LNCaP clone FGC (cell line): ENCODE measurements at places on chromosomes 16 and 17.

DNA sequence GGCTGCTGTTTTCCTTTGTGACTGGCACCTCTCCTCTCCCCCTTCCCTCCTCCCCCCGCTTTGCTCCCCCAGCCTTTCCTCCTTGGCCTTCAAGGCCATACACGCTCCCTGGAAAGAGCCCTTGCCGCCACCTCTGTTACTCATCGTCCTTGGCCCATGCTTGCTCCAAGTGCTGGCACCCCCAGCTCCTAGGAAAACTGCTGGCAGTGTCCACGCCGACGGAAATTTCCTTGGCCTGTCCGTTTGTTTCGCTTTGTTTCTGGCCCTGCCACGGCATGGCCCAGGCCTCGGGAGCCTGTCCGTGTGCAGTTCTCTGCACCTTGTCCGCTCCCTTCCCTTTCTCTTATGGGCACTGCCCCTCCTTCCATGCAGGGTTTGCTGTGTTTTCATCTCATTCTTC is 18.0 kb downstream of the CA5A start:
- no peak for DNase-seq

GRCh38 chr17:79864617-79865250 is 25.5 kb upstream of the CBX4 start:
- no peak for DNase-seq

- no peak for DNase-seq
Measured at GRCh38 chr16:51150165-51150887, 744 bp downstream of the SALL1 start.

DNA sequence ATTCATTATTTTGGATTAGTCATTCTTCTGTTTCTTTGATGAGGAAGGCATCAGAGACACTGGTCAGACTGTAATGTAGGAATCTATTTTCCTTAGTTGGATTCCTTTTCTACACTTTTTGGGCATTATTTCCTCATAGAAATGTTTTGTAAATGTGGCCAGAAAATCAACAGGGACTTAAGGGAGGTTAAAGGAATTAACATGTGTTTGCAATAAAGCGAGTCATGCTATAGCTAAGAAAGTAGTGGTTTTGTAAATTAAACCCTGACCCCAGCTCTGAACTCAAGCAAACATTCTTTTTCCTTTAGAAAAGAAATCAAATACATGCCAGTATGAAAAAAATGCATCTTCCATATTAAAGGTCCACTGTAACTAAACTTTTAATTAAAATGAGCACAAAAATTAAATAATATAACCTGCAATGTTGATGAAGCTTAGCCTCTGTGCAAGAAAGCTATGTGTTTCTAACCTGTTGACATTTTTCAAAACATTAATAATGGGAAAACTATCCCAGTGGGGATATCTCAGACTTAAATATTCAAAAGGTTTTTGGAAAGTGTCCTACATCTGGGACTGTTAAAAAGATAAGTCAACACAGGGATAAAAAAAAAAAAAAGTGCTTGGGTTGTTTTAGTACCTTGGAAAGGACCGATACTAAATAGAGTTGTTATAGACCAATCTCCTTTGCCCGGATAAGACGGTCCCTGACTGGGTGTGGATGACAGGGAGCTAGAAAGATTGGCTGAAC is 428.0 kb downstream of the CA10 start:
- DNase-seq: no peak

DNA sequence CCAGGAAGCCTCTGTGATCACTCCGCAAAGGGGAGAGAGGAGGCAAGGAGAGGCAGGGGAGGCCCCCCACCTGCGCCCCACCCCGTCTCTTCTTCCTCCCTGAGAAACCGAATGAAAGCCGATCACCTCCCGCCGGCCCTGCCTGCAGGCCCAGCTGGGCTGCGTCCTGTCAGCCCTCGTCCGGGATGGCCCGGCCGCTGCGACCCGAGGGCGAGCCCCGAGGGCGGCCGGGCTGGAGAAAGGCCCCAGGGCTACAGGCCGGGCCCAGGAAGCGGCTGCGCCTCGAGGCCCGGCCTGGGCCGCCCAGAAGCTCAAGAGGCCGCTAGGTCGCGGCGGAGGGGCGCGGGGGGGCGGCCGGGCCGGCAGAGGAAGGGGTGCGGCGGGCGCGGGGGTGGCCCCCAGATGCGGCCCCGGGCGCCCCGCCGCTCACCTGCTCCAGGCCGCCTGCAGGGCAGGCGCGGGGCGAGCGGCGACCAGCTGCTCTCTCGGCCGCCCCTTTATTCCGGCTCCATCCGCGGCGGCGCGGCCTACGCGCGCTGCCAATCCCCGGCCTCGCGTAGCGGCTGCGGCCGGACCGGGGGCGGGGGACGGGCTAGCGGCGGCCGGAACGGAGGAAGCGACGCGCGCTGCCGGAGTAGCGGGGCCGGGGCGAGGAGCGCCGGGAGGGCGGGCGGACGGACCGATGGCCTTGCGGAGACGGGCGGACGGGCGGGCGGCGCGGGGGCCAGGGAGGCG is at the start of gene ZNF319:
Gene ZNF319 (minus strand): TSS at position 702 of the 735 bp plus-strand sequence. CDS start 2,407 bp downstream, outside the sequence.
- no peak for DNase-seq

GRCh38 chr17:4127555-4127954 is 15.3 kb downstream of the ZZEF1 start:
- DNase-seq: no peak

- no peak for DNase-seq
Measured at GRCh38 chr17:45333702-45334092, 16.9 kb upstream of the MAP3K14 start.

- DNase-seq: no peak
Measured at GRCh38 chr17:732067-732901, at the start of gene TLCD3A. TLCD3A (plus strand) TSS chr17:732596; CDS start chr17:732648, 52 bp downstream.

- DNase-seq: no peak
Measured at GRCh38 chr16:31136287-31136662, 748 bp upstream of the PRSS8 start.

GRCh38 chr17:4960279-4960922 is 7.2 kb downstream of the SPAG7 start:
- DNase-seq: no peak

GRCh38 chr17:76397687-76398522 is 13.5 kb downstream of the SPHK1 start:
- no peak for DNase-seq

- DNase-seq: no peak
Measured at GRCh38 chr16:84547546-84548061, 43.1 kb upstream of the MEAK7 start.

DNA sequence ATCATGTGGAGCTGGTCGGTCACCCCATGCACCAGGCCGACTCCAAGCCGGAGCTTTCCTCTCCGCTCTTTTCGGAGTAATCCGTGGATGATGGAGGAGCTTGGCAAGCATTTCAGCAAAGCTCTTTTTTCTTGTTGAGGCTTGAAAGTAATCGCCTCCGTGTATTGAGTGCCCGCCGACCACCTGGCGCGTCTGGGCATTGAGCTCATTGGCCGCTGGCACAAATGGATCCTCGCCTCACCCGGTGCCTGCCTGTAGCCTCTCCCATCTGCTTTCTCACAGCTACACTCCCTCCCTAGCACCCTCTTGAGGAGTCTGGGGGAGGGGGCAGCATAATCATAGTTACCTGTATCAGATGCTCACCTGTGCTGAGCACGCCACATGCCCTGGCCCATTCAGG is 148.9 kb downstream of the CMIP start:
- DNase-seq: no peak

- DNase-seq: no peak
Measured at GRCh38 chr17:42563143-42563509, 1.2 kb downstream of the COASY start.

GRCh38 chr17:83132251-83133081 is 53.1 kb downstream of the METRNL start:
- DNase-seq: no peak

- no peak for DNase-seq
Measured at GRCh38 chr16:51549836-51550235, 398.8 kb upstream of the SALL1 start.

DNA sequence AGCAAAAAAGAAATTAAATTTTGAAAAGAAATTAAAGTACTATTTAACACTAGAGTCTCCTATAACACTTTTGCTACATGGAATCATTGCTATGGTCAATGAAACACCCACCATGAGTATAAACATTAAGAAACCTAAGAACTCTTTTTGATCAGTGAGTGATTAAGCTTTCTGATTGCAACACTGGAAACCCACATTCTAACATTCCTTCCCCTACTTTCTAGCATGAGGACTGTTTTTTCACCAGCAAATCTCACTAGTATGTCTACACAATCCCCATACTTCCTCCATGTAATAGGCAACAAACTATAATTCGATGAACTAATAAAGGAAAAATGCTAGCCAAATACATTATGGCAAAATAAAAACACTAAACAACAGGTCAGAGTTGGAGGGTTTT is 54.7 kb downstream of the SKAP1 start:
- DNase-seq: no peak

- DNase-seq: no peak
Measured at GRCh38 chr17:41942626-41943373, 12.4 kb downstream of the ODAD4 start.

DNA sequence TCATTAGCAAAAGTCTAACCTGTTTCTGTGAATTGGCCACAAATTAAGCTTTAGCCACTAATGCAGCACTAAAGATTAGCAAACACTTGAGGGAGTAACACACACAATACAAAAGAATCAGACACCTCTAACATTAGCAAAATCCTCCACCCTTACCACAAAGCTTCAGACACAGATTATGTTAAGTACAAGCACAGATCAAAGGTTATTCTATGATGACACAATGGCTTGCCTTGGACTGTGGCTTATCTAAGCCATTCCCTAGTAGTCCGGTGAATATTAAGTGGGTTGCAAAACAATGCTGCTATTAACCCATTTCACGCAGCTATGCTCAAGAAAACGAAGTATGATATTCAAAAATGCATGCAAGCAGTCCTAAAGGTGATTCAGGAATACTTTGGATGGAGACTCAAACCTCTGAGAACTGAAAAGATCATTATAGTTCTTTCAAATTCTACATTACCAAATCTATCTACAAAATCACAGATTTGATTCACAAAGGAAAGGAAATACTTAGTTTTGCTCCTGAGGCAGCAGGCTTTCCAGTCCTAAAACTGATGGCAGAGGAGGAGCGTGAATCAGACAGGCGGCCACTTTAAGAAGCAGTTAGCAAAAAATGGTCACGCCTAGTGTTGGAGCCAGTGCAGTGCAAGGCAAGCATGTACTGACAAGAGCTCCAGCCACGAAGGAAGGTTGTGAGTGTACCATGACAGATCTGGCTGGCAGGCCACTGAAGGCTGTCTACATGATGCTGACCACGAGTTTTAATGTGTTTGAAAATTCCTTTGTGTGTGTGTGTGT is 67.2 kb downstream of the PARN start:
- no peak for DNase-seq

- no peak for DNase-seq
Measured at GRCh38 chr16:85912211-85912974, 13.4 kb downstream of the IRF8 start.

DNA sequence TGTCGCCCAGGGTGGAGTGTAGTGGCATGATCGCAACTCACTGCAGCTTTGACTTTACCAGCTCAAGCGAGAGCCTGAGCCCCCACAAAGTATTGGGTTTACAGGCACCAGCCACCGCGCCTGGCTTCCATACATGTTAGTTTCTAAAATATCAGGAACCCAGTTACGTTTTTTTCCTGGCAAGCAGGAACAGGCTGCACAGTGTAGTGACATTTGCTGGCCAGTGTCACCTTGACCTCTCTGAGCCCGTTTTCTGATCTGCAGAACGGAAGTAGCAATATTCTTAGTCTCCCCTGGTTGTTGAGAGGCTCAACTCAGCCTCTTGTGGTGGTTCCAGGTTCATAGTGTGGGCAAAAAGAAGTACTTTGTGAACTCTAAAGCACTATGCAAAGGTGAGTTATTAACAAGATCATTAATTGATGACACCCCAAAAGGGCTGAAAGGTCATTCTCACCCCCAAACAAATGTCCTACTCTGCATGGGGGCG is 15.6 kb downstream of the IGF2BP1 start:
- DNase-seq: no peak

DNA sequence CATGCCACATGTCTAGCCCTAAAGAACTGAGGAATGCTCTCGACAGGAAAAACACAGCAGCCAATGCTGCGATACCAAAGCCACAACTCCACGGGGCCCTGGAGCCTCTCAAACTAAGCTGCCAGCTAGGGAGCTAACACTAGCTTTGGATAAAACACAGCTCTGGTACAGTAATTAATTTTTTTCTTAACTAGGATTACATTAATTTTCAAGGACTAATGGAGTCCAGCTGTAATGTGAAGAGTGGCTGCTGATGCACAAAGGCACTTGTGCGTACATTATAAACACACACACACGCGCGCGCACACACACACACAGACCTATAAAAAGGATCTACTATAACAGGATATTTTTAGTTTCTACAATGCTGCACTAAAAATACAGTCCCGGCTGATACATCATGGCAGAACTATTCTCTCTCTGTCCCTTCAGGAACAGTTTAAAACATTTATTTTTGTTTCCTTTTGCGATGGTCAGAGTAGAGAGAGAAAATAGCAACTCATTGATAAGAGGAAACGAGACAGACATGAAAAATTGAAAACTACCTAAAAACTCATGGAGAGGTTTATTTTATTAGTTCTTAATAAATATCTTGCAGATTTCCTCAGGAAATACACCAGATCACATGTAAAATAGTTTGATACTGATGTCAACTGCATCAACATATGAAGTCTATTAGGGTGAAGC is 88.5 kb downstream of the SMG6 start:
- DNase-seq: no peak

GRCh38 chr16:48608452-48608851 is 1.5 kb downstream of the N4BP1 start:
- DNase-seq: no peak

DNA sequence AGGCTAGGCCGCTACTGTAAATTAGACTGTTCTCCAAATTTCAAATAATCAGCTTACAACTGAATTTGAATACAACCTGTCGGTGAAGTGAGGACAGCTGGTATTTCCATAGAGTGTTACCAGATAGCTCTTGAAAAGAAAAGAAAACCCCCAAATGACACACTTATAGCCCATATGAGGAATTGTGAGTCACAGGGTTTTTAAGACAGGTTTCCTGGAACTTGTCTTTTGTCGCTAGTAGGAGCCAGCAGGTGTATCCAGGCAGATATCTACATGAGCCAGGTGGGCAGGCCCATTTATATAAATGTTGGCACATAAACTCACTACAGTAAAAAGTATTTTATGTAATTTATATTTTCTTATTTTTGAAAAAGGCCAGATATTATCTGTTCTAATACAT is 24.0 kb downstream of the TNRC6A start:
- DNase-seq: no peak

DNA sequence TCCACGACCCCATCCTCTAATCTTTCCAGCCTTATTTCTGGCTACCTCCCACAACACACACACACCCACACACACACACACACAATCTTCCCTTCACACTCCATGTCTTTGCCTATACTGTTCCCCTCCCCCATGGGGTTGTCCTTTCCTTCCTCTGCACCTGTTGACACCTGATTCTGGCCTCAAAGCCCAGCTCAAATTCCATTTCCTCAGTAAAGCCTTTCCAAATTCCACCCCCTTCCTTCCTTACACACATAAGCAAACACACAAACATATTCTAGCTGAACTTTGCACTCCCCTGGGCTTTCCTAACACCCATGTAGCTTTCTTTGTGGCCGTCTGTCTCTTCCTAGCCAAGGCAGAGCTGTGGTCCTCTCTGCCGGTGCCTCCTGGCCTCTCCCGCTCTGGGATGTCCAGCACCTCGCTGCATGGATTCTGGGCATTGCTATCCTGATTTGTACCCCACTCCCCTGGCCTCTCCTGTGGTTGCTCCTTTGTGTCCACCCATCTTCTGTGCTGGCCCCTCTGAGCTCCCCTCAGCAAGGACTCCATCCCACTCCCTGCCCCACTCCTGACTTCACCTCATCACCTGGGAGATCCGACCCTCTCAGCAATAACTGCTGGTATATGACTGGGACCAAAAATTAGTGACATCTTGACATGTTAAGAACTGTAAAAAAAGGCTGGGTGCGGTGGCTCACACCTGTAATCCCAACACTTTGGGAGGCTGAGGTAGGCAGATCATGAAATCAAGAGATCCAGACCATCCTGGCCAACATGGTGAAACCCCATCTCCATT is 8.4 kb upstream of the SRCIN1 start:
- no peak for DNase-seq
